ENCODE measurements at places on chromosomes 1 and 21. TPM values are rescaled to one million over a fixed set of nuclear protein-coding genes. Genes with fewer than 3 reads are reported as not detected.

SELENOF gene
- polyA plus RNA-seq: 343 TPM

KCNA3 gene
- polyA plus RNA-seq: 0.12 TPM

TRIM67 gene
- polyA plus RNA-seq: 0.11 TPM

ETV3L gene
- polyA plus RNA-seq: not detected

CFAP141 gene
- not detected for polyA plus RNA-seq

CRYAA gene
- polyA plus RNA-seq: 0.47 TPM
